ENCODE measurements at places on chromosomes 12 and 14.

- DNase-seq = no peak
Observed at GRCh38 chr12:113115455-113116126, 20.0 kb downstream of the RASAL1 start.

DNA sequence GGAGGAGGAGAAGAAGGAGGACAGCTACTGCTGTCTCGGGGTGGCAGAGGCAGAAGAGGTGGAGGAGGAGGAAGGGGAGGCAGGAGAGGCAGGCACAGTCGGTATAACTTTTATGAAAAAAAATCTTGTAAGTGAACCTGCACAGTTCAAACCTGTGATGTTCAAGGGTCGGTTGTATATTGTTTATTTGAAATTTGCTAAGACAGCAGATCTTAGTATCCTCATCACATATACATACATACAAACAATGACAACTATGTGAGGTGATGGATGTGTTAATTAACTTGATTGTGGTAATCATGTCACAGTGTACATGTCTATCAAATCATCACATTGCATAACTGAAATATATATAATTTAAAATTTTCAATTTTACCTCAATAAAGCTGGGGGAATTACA is 19.0 kb downstream of the ACTN1 start:
- DNase-seq = no peak

GRCh38 chr12:74514098-74514872 is 23.4 kb upstream of the ATXN7L3B start:
- no peak for DNase-seq

DNA sequence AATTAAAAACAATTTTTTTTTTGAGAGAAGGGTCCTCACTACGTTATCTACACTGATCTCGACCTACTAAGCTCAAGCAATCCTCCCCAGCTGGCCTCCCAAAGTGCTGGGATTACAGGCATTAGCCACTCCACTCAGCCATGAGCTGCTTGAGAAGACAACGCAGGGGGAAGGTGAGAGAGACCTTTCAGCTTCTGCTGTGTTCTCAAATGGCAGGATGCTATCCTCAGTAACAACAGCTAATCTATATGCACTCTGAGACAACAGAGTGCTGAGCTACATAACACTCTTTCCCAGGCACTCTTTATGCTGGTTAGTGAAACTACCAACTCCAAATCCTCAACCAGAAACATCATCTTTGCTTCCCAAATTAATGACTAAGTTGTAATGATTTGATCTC is 526.1 kb downstream of the CCER1 start:
- DNase-seq = no peak

- DNase-seq = no peak
Observed at GRCh38 chr12:76554405-76555230, 5.0 kb downstream of the OSBPL8 start.

GRCh38 chr14:87066221-87066817 is 926.7 kb downstream of the GALC start:
- no peak for DNase-seq

- DNase-seq = no peak
Observed at GRCh38 chr12:52892207-52892852, 12.5 kb downstream of the KRT8 start.

GRCh38 chr14:94447206-94447605 is 5.4 kb downstream of the SERPINA11 start:
- DNase-seq = no peak

DNA sequence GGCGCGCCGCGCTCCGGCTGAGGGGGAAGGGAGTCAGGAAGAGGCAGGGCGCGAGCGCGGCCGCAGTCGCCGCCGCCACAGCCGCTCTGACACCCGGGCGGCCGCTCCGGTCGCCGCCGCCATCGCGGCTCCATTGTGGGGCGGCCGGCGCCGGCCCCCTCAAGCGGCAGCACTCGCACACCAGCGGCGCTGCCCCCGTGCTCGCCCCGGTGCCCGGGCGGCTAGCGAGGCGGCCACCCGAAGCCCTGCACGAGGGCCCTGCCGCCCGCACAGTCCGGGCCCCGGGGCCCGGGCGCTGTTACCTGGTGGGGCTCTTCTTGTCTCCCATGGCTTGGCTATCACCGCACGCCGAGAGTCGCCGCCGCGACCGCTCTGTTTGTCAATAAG is 202 bp downstream of the YAF2 start:
- no peak for DNase-seq

- DNase-seq = no peak
Observed at GRCh38 chr14:24216345-24216699, 456 bp upstream of the MDP1 start.

DNA sequence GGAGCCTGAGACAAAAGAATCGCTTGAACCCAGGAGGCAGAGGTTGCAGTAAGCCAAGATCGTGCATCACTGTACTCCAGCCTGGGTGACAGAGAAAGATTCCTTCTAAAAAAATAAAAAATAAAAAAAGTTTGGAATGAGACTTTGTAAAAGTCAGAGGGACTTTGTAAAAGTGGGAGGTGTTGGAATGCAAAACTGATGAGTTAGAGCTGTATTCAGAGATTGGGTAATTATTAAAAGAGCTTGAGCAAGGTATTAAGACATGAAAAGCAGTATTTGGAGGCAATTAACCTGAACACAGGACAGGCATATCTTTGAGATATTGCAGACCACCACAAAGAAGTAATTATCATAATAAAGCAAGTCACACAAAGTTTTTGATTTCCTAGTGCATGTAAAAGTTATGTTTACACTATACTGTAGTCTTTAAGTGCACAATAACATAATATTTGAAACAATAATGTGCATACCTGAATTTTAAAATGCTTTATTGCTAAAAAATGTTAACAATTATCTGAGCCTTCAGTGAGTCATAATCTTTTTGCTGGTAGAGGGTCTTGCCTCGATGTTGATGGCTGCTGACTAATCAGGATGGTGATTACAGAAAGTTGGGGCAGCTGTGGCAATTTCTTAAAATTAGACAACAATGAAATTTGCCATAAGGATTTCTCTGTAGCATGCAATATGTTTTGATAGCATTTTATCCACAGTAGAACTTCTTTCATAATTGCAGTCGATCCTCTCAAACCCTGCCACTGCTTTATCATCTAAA is 33.1 kb downstream of the PHLDA1 start:
- DNase-seq = no peak
